ENCODE measurements at places on chromosomes 1 and 21.

DNA sequence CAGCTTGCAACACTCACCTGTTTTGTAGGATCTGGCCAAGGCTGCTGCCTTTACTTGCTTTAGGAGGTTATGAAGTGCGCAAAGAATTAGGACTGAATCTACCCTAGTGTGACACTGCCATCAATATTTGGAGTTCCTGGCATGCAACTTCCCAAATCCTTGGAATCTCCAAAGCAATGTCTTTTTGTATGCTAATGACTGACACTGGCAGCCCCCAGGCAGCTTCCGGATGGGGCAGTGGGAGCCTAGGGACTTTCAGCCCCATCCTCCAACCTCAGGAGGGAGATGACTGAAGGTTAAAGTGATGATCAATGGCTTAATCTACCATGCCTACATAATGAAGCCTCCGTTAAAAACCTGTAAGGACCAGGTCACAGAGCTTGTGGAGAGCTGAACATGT is 5.5 kb downstream of the RCC2 start:
- DNase-seq = no peak

- no peak for DNase-seq
These were observed 4.9 kb upstream of the BRWD1 start for GRCh38 chr21:39318091-39318959.

- DNase-seq = no peak
These were observed 63.8 kb downstream of the ZBTB18 start for GRCh38 chr1:244114892-244115291.

DNA sequence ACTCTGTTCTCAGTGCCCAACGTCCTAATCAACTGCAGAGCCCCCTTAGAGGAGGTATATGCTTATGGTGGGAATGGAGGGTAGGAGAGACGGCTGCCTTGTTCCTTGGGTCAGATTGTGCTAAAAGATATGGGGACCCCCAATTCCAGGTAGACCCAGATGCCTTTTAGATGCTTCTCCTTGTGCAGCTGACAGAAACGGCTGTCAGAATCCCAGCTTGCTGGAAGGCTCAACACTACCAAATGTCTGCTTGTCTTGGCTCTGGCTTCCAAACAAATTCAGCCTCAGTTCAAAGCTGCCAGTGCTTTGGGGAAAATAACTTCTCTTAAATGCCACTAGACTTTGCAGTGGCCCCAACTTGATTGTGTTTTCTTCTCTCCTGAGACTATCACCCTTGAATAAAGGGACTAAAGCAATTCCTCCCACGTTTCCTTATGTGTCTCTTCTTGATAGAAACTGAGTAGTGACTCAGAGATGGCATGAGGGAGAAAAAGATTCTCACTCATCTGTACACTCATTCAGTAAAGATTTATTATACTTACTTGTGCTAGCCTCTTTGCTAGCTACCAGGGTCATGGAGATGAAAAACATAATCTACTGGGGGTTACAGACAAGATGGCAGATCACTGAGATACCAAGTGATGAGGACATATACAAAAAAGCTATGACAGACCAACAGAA is 3.4 kb upstream of the RNF19B start:
- no peak for DNase-seq

- DNase-seq = no peak
These were observed 88.8 kb upstream of the TTC34 start for GRCh38 chr1:2890221-2890850.

DNA sequence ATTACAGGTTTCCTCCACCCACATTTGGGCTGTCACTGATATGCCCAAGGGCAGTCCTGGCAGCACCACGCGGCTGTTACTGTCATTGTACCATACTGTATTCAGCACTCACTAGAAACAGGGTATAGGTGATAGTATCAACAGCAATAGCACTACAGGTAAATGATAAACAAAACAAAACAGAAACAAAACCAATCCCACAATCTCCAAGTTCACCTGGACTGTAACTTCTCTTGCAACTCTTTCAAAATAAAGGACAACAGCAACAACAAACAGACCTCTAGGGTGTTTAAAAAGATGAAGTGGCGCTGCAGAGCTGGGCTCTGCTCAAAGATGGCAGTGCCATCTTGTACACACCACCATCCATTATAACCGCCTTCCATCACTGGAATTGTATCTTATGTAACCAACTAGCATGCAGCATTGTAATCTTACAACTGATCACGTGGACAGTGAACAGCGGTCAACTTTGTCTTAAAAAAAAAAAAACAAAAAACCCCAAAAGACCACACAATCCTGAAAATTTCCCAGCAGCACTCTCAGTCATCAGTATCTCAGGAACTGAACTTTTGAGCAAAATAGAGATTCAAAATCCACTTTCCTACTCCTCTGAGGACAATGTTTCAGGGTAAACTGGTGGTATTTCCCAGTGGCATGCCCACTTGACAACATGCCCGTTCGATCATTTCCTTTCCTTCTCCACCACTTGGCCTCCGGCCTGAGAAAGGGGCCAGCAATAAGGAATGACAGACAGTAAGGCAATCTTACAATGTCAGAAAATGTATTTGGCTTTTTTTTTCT is 3.8 kb downstream of the IRF2BP2 start:
- peak; percentile 49 for DNase-seq

DNA sequence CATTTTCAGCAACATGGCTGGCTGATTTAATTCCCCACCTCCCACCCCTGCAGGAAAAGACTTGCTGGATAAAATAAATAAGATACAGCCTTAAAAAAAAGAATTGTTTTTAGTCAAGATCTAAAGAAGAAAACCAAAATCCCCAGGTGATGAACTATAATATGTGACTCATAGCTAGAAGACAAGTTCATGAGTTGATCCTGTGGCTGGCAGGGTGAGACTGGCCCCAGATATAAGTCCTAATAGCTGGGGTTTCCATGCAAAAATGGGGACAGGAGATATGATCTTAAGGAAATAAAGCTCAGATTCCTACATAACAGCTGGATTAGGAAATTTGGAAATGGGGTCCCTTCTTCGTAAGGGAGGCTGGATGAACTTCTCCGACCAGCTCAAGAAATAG is 21.9 kb upstream of the RGSL1 start:
- DNase-seq = no peak

DNA sequence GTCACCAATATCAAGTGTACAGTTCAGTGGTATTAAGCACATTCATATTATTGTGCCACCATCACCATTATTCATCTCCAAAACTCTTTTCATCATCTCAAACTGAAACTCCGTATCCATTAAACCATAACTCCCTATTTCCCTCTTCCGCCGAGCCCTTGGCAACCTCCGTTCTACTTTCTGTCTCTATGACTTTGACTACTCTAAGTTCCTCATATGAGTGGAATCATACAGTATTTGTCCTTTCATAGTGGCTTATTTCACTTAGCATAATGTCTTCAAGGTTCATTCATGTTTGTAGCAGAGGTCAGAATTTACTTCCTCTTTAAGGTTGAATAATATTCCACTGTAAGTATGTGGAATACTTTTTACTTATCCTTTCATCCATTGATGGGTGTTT is 21.7 kb downstream of the SELP start:
- no peak for DNase-seq

- DNase-seq = no peak
These were observed 19.3 kb downstream of the C1orf167 start for GRCh38 chr1:11781297-11781696.

DNA sequence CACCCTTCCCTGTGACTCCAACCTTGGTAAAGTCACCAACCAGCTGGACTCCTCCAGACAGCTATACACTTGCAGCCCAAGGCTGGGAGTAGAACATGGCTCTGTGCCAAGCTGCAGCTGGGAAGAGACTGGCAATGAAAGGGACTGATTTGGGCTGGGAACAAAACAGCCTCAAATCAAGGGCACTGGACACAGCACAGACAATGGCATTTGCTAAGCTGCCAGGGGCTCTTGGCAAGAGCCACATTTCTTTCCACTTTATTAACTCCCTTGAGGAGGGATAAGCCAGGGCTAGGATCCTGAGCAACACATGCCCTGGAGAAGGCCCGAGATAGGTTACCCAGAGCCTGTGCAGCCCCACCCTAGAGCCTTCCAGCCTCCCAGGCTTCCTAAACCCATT is 12.0 kb downstream of the SYT11 start:
- no peak for DNase-seq

DNA sequence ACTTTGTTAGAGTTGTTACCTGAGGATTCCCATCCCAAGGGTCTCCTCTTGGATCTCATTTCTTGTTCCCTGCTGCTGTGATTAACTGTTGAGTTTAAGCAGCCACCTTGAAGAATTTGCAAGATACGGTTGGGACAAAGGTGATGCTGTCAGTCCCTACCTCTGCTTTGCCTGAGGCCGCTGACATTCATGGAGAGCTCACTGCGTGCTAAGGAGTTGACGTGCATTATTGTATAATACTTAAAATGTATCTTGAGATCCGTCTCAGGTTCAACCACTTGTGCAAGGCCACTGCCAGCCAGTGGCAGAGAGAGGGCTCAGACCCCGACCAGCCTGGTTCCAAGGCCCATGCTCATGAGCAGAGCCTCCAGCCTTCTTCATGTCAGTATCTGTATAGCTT is 14.2 kb downstream of the DOP1B start:
- DNase-seq = no peak

- DNase-seq = no peak
These were observed 40.2 kb upstream of the SGIP1 start for GRCh38 chr1:66493731-66494130.

GRCh38 chr1:62597281-62597680 is at the start of gene ANGPTL3:
Gene ANGPTL3 (plus strand): TSS chr1:62597520. CDS start chr1:62597567, 47 bp downstream.
- DNase-seq = no peak

GRCh38 chr1:110348050-110348449 is 8.9 kb downstream of the RBM15 start:
- no peak for DNase-seq

- no peak for DNase-seq
These were observed 260.6 kb downstream of the SMYD3 start for GRCh38 chr1:246246430-246246829.

GRCh38 chr1:201481004-201481380 is 12.0 kb upstream of the PHLDA3 start:
- DNase-seq = no peak

- DNase-seq = peak; percentile 31
These were observed 37.1 kb upstream of the NBL1 start for GRCh38 chr1:19606817-19607642.

DNA sequence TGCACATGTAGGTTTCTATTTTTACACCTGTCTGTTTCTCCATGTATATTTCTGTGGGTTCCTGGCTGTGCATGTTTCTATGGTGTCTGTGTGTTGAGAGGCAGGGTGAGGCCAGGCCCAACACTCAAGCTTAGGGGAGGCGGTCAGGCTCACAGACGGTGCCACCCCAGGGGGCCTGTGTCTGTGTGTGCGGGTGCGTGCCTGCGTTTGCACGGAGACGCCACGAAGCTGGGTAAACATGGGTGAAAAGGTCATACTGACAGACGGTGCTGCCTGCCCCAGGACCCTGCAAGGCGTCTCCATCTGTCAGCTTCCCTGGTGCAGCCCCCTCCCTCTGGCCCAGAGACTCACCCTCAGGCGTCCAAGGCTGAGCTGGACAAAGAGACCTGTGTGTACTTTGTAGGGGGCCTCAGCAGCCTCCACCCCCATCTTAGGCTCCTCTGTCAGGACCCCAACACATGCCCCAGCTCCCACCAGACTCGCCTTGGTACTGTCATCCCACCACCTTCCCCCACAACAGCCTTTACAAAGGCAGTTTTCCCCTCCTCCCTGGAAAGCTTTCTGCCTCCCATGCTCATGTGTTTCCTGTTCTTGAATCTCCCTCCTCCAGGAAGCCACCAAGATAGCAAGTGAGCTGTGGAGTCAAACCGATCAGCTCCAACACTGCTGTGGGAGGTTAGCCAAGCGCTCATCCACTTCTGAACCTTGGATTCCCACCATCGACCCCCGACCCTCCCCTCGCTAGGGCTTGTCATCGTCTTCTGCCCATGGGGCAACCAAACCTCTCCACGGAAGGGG is 34.1 kb downstream of the PTPRF start:
- DNase-seq = no peak

DNA sequence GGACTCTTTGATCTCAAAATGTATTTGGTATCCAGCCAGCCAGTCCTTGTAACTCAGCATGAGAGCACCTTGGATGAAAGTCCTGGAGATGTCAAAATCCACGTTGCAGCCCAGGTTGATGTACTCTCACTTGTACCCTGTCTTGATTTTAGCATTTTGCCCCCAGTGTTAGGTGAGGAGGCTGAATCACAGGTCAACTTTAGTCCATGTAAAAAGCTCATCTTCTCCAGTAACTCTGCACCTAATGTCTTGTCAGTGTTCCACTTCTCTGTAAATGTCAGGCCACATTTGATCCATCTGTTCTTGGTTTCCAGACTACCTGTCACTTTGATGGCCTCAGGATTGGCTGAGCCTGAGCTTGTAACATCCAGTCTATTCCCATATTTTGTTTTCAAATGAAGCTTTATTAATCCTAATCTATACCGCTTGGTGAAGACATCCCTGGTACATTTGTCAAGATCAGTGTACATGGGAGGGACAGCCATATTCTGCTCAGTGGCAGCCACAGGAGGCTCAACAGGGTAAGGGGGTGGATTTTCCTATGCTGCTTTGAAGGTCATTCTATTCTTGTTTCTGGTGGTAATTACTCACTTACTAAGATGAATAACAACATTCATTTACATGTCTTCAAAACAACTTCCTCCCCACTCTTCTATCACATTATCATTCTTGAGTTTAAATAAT is 24.1 kb upstream of the FCRL3 start:
- no peak for DNase-seq

DNA sequence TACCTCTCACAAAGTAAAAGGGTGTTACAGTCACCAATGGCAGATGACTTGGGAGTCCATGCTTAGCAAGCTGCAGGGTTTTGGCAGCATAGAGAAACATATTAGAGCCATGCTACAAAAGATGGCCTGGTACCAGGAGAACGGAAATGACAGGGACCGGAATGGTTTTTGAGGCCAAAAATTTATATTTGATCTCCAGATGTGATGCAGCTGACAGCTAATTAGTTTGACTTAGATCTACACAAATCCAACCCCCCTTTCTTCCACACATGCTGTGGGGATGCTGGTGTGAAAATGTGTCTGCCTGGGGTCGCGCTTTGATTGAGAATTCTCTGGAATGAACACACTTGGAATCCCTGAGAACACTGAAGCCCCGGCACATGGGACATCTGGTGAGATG is 26.5 kb downstream of the SYF2 start:
- no peak for DNase-seq

DNA sequence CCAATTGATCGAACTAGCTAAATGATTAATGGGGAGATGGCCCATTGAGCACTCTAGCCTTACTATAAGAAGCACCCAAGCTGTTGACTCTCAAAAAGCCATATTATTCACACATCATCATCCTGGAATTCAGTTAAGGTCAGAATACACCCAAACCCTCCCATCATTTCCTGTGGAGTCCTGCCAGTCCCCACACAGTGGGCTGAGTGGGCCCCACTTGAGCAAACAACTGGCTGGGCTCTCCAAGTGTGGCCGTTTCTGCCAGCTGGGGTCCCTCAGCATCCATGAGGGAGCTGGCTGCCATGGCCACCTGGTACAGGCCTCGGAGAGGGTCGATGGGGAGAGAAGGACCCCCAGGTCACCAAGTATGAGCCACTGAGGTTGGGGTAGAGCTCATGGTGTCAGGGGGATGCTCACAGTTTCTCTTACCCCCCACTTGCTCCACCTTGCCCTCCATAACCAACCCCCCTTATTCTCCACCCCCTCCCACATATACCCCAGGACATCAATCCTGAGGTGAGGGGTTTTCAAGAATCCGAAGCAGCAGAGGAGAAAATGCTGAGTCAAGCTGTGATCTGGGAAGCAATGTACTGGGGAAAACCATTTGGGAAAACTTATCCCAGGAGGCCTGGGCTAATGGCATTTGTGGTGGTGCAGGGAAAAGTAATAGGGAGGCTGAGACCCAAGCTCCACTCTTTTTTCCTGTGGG is 60.3 kb downstream of the UBE2T start:
- DNase-seq = no peak

- no peak for DNase-seq
These were observed 25.7 kb downstream of the RASAL2 start for GRCh38 chr1:178119628-178120027.

All from stimulated activated CD4-positive, alpha-beta T cell treated with anti-CD3 and anti-CD28 coated beads, Interleukin-2, amount 100 ng/mL, for 24 hours (primary cell).